ENCODE measurements at places on chromosomes 2 and 18.

DNA sequence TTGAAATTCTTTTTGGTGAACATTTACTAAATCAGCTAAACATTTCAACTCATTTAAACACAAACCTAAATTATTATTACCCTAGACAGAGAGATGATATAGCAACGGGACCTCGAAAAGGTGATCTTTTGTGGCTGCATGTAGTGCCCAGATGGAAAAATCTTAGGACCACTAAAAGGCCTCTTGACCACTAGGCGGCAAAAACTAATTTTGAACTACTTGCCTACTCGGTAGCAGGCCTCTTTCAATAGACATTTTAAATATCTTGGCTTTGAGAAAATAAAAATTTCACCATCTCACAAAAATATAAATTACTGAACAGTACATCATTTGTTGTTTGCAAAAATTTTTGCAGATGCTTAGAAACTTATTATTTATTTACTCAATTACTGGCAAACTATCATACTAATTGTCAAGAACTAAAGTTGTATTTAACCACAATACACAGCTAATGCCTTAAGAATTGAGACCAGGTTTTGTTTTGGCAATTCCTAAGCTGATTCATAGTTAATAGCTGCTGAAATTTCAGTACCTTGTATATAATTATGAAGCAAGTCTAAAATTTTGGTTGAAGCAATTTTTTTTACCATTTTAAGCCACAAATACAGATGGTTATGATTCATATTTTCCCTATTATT lies 9.4 kb downstream of the COL3A1 start:
- H3K27ac ChIP-seq: peak overlapping the region; percentile 25
- H3K4me1 ChIP-seq: peaks cover 4% of the 10 kb centered on the region
- peaks cover 38% of the 10 kb centered on the region for H3K36me3 ChIP-seq
- peak; percentile 78 for DNase-seq
- no peaks in the 10 kb centered on the region for H3K27me3 ChIP-seq

GRCh38 chr18:42429196-42429595 lies 474.2 kb downstream of the PIK3C3 start:
- no peak overlapping the region for H3K4me3 ChIP-seq
- no peak for DNase-seq
- no peaks in the 10 kb centered on the region for H3K27me3 ChIP-seq
- H3K4me1 ChIP-seq: no peaks in the 10 kb centered on the region

DNA sequence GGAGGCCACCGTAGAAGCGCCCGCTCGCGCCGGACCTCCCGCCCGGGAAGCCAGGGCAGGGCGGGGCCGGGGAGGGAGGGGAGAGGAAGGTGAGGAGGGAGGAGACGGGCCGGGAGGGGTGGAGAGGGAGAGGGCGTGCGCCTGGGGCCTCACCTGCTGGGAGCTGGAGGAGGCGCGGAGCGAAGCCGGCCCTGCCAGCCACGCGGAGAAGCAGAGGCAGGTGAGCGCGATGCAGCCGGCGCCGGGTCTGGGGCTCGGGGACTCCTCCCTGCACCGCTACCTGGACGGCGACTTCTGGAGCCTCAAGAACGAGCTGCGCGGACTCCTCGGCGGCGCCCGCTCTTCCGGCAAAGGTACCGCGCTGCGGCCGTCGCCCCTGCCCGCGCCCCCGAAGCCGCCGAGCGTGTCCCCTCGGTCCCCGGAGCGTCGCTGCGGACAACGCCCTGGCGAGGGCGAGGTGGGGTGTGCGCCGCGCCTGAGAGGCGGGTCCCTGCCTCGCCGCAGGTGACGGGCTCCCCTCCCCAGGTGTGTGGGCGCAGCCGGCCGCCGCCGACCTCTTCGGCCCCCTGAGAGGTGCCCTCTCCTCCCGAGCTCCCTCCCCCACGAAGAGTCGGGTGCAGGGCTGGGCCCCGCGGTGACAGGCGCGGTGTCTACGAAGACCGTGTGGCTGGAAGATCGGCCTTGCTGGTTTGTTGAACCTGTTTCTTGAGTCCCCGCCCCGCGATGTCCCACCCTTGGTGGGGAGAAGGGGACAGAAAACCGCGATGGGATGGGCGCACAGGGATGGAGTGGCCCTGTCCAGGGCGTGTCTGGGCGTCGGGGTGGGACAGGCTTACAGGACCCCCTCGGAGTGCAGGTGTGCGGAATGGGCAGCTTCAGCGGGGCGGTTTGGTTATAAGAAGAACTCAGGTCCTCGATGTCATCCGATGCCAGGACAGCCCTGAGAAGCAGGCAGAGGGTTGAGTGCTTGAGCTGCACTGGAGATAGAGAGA lies at the start of gene ACOXL:
TSS of gene ACOXL (plus strand) at position 152 of the 992 bp plus-strand sequence. CDS start 35,817 bp downstream, outside the sequence.
- H3K27me3 ChIP-seq: peaks cover 63% of the 10 kb centered on the region
- H3K4me1 ChIP-seq: no peaks in the 10 kb centered on the region
- no peaks in the 10 kb centered on the region for H3K36me3 ChIP-seq
- H3K27ac ChIP-seq: no peak within 1 kb of the TSS
- no peak for DNase-seq

DNA sequence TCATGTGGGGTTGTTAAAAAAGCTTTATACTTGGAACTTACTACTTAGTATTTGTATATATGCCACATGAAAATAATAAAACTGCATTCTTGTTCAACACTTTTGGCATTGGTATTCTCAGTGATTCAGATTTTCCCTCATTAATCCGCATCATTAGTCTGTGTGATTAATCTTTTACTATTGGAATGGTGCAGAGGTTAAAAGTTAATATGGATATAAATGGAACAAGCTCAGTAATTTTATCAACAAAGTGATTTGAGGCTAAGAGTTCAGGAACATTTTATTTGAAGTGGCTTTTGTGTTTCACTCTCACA lies 45.4 kb upstream of the REG3G start:
- H3K4me3 ChIP-seq: no peak overlapping the region
- no peak overlapping the region for H3K27ac ChIP-seq
- no peaks in the 10 kb centered on the region for H3K36me3 ChIP-seq
- H3K4me1 ChIP-seq: no peaks in the 10 kb centered on the region
- no peaks in the 10 kb centered on the region for H3K27me3 ChIP-seq
- DNase-seq: no peak

GRCh38 chr2:213189001-213189899 lies 37.8 kb upstream of the IKZF2 start:
- H3K4me3 ChIP-seq: no peak overlapping the region
- H3K27me3 ChIP-seq: no peaks in the 10 kb centered on the region
- peak; percentile 52 for DNase-seq
- H3K4me1 ChIP-seq: peaks cover 5% of the 10 kb centered on the region

All from IMR-90 (cell line).